NCI-H510A treated with DMSO at 0.1 percent for 48 hours (cell line): ENCODE measurements at places on chromosomes 7 and 10.

GRCh38 chr7:19106241-19107080 lies 11.0 kb downstream of the TWIST1 start:
- peak; percentile 18 for DNase-seq

- DNase-seq, result no peak
Observed at GRCh38 chr7:47627580-47628283, 45.8 kb upstream of the TNS3 start.

- peak; percentile 66 for DNase-seq
Observed at GRCh38 chr7:93203496-93203895, 22.8 kb downstream of the HEPACAM2 start.

GRCh38 chr7:93146472-93147141 lies 1.6 kb downstream of the SAMD9L start:
- DNase-seq, result no peak

- no peak for DNase-seq
Observed at GRCh38 chr7:41305001-41305400, 397.9 kb downstream of the INHBA start.

DNA sequence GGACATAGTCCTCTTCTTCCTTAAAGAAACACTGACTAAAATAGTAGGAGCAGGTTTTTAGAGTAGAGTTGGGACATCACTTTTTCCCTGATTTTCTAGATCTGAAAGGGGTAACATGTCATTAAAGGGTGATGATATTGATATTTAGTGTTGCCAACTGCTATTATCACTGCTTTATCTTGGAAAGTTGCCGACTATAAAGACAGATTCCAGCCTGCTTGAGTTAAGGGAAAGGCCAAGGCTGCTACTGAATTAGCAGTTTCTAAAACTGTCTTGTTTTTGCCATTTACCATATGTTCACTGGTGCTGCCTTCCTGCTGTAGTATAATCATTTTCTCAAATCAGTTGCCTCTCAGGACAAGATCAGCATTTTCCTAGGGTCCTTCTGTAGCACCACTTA lies 29.7 kb downstream of the AP3M1 start:
- DNase-seq, result no peak

GRCh38 chr7:438916-439315 lies 80.7 kb downstream of the PDGFA start:
- no peak for DNase-seq

DNA sequence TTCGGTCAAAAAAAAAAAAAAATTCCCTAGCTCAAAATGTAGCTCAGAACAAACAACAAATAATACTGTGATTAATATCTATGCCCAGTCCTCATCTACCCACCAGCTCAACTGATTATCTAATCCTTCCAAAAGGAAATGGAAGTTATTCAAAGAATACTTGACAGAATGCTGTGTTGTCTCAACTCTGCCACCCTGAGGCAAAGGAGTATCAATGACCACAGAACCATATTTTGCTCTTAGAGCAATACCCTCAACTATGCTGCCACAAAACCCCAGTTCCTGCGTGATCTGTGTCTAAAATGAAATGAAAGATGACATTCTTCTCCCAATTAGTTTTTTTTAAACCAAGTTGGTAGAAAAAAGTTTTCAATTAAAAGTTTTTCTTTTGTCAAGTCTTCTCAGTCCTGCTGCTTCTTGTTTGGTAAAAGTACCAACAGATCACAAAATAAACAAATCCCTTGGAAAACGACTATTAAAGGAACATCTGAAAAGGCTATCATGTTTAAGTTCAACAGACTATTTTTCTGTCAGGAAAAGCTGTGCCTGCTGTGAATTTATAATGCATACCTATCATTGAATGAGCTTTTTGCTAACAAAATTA lies 21.6 kb downstream of the RBM28 start:
- no peak for DNase-seq

DNA sequence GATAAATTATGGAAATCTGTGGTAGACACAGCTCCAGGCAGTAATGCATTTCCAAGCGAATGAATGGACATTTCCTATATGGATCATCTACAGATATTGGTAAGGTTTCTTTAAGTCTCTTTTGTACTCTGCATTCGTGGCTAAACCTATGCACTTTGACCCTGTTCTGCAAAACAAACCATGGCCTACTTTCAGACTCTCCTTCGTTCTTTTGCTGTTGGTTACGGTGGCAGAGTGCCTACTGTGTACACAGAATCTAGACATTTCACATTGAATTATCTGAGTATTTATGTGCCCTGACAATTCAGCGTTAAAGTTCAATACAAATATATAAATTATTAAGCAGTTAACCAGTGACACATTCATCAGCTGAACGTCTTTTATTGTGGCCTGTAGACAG lies 93.3 kb downstream of the MGMT start:
- DNase-seq, result no peak

DNA sequence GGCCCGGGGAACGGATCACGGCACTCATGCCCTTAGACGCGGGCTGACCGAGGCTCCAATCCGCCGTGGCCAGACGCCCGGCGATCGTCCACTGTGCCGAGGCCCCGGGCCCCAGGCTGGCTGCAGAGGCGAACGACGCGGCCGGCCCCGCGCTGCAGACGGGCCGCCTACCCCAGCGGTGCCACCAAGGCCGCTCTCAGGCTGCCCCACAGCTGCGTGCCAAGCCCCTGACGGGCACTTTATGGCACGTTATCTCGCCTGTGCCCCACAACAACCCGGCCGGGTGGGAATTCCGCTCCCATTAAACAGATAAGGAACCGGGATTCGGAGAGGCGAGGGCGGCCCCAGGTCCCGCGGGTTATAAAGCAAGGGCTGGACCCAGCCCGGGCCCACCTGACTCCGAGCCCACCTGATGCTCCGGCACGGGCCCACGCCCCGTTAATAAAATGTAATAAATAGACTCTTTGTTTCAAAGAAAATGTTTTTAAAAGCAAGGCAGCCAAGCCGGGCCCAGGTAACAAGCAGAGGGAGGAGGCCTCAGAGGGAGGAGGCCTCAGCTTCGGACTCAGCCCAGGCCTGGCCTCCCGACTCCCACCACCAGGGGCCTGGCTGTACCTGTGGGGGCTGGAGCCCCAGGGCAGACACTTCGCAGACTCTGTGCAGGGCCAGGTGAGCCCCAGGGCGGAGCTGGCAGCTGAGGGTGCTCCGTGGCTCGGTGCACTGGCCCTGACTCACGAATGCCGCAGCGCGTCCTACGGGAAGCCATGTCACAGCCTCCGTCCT lies 79.7 kb downstream of the FOXL3 start:
- no peak for DNase-seq

GRCh38 chr7:128400566-128400965 lies 9.2 kb downstream of the IMPDH1 start:
- DNase-seq, result no peak

DNA sequence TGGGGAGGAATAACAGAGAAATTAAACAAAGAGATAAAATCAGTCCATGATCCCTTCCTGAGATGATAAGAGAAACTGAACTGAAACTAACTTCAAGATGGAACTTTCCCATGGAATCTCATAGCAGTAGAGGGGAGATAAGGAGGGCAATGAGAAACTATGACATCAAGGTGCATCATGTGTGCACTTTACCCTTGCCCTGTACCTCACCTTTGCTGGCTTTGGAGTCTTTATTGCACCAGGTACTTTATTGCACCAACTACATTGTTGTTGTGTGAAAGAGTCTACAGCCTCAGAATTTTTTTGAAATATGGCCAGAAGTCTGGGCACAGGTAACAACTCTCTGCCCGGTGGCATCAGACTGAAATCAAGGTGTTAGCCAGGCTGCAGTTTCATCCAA lies 11.2 kb upstream of the SMC3 start:
- no peak for DNase-seq

- DNase-seq, result no peak
Observed at GRCh38 chr10:130545122-130545521, 408.9 kb downstream of the GLRX3 start.

DNA sequence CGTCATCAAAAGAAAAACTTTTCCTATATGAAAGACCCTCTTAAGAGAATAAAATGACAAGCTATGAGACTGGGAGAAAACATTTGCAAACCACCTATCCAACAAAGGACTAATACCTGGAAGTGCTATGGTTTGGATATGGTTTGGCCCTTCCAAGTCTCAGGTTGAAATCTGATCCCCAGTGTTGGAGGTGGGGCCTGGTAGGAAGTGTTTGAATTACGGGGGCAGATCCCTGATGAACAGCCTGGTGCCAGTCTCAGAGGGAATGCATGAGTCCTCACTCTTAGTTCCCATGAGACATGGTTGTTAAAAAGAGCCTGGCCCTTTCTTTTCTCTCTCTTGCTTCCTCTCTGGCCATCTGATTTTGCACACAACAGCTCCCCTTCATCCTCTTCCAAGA lies 6.3 kb downstream of the ALDH18A1 start:
- peak; percentile 49 for DNase-seq

DNA sequence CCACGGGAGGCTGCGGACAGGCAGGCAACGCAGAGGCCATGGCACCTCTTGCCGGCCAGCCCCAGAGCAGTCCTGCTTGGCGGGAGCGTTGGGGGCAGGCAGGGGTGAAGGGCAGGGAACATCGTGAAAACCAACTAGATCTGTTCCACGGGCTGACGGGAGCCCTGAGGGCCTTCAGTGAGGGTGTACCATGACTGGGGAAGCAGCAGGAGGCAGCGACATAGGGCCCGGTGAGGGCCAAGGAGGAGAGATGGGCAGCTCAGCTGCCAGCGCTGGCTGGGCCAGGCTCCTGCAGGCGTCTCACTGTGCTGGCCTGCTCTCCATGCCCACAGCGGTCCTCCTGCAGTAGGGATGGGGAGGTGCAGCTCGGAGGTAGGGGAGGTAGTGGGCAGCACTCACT lies 196.5 kb downstream of the ELFN1 start:
- DNase-seq, result no peak

DNA sequence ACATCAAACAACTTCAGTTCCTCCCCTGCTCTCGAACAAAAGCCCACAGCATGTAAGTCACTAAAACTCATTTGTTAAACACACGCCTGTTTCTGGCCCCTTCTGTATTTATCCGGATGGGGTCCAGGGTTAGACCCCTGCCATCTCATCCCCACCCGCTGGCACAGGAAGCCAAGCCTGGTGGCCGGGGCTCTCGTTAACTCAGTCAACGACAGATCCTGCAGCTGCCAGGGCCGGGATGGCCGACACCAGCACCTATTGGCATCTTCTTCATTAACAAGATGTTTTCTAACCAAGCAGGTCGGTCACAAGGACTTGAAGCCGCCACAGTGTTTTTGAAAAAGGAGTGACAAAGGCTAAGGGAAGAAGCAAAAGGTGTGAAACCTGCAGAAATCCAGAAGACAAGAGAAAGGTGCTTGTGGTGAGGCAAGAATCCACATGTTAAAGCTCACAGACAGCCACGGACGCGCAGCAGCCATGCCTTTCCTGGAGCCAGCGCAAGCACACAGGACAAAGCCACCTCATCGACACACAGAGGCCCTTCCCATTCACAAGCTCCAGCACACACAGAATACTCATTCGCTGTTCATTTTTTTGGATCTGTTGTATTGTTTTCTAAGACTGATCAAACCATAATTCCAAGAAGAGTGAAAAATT lies 202.7 kb downstream of the DIP2C start:
- DNase-seq, result peak; percentile 25

DNA sequence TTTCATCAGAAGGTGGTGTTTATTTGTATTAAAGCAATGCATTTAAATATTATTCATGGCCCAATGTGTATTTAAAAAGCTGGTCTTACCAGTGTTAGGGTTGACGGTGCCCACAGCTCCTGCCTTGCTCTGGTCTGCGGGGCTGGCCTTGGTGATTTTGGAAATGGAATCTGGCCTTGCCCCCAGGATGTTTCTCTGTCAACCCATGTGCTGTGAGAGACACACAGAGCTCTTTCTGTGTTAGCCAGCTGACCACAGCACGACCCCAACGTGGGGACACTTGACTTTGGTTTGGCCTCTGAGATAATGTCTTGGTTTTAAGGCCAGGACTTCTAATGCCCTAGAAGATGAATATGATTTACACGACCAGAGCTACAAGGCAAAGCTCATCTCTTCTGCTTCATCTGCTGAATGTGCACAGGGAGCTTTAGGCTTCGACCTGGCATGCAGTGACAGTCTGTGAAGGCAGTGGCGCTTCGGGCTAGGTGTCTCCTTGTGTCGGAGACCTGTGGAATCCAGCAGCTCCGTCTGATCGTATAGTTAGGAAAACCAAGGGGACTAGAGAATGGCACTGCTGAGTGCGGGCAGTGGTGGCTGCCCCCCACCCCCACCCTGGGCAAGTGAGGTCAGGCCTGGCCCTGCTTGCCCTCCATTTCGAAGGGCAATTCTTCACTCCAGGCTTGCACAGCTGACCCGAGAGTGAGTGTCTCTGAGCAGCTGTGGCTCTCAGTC lies 246.1 kb downstream of the EBF3 start:
- no peak for DNase-seq

- DNase-seq, result no peak
Observed at GRCh38 chr10:93090619-93091018, 16.9 kb downstream of the CYP26A1 start.

- no peak for DNase-seq
Observed at GRCh38 chr10:76647301-76647700, 990.3 kb downstream of the KCNMA1 start.

GRCh38 chr10:117609095-117609795 lies 66.7 kb downstream of the EMX2 start:
- DNase-seq, result no peak

DNA sequence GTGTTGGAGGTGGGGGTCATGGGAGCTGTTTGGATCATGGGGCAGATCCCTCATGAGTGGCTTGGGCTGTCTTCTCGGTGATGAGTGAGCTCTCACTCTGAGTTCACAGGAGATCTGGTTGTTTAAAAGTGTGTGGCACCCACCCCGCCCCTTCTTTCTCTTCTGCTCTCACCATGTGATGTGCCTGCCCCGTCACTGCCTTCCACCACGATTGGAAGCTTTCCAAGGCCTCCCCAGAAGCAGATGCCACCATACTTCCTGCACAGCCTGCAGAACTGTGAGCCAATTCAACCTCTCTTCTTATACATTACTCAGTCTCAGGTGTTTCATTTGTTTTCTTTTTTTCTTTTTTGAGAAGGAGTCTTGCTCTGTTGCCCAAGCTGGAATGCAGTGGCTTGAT lies 170.0 kb downstream of the PTPN20 start:
- no peak for DNase-seq

GRCh38 chr10:84542522-84543490 lies 214.4 kb downstream of the CCSER2 start:
- DNase-seq, result no peak

DNA sequence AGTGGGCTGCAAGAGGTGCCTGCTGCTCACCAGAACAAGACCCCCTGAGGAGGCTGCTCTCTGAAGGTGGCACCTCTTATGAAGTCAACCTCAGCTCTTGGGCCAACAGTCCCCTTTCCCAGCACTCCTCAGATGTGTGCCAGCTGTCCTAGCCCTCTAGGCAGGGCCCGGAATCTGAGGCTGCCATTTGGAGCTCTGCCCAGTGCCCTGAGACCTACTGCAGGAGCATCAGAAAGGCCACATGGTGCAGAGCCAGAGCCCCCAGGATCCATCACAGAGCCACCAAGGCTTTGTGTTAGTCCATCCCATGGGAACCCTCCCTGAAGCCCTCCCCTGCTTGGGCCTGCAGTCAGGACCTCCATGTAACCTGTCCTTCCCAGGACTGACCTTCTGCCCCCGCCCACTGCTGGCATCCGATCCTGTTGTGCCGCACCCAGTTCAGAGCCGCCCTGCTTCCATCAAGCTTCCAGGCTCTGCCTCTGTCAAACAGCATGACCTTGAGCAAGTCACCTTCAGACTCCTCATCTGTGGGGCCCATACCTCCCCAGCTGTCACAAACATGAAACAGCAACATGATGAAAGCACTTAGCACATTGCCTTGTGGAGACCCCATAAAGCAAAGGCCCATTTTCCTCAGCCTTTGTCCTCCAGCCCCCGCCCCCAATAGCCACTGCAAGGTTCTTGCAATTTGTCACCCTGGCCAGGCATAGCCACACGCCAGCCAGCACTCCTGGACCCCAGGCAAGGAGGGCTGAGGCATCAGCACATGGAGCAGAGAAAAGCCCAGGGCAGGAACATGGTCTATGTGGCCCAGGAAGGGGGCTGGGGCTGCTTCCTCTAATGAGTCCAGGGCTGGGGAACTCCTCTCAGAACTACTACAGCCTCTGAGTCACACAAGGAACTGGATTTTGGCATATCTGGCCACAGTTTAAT lies 51.7 kb downstream of the GRID1 start:
- no peak for DNase-seq
